ENCODE measurements at places on chromosomes 2 and 18. TPM values are rescaled to one million over a fixed set of nuclear protein-coding genes. Genes with fewer than 3 reads are reported as not detected.

- no peak for DNase-seq
Measured at GRCh38 chr2:149084924-149085795, 46.7 kb downstream of the LYPD6B start.

- DNase-seq = no peak
Measured at GRCh38 chr2:151931756-151932155, 103.5 kb upstream of the ARL5A start.

GRCh38 chr2:132522901-132523300 lies 106.3 kb downstream of the GPR39 start:
- DNase-seq = no peak

ERICH2 gene
- total RNA-seq = 1.5 TPM

CHPF gene
- 55.1 TPM for total RNA-seq

DNA sequence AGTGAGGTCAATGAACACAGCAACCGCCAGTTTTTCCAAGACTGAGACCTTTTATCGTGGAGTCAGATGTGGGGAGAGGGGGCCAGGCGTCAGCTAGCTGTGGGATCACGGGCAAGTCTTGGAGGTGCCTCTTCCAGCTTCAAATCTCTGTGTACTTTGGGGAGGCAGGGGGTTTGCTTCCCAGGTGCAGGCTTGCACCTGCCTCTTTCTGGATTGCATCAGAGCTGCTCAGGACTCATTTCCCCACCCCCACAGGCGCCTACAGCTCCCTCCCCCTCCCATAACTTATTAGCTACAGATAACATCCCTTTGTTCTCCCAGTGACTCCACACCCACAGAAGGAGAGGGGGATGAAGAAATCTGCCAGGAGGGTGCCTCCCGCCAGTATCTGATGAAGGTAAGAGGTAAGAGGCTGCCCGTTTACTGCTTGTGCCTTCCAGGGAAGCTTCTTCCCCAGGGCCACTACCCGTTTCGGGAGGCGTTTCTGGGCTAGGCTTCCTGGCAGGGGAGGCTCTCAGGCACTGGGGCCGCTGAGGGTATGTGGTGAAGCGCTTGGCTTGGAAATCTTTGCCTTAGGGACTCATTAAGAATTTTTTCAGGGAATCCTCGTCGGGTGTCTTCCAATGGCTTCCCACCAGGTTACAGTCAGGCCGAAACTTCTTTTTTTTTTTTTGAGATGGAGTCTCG lies 18.8 kb upstream of the MRPL33 start:
- no peak for DNase-seq

GRCh38 chr2:237689336-237690131 lies 62.1 kb downstream of the LRRFIP1 start:
- DNase-seq = no peak

DNA sequence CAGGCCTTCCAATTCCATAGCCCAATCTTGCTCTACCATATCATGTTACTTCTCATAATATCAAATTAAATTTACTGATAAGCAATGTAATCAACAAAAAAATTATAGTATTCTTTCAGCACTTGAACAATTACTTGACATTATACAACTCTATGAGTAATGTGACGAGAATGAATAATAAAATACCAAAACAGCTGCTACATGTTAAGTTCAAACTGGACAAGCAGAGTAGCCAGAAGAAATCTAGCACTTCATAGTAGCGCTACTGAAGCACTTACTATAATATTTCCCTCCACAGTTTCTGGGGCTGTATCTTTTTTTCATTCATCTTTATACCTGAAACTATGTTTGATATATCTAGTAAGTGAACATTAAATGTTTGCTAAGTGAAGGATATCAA lies 14.9 kb downstream of the PPP3R1 start:
- no peak for DNase-seq

DNA sequence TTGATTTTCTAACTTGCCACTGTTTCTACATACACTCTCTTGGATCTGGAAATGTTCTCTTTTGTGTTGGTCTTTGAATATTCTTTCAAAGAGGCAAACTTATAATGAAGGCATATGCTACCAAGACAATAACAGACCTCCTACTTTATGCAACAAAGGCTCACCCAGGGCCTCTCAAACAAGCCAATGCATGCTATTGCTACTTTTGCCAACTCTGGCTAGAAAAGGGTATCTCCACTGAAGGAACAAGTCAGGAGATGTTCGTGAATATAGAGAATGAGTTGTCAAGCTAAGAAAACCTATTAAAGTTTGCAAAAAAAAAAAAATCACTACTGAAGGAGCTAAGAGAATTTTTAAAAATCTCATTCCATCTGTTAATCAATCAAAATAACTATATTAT lies 15.9 kb upstream of the DSG2 start:
- DNase-seq = no peak

- no peak for DNase-seq
Measured at GRCh38 chr2:9498210-9498609, 23.9 kb downstream of the IAH1 start.

DNA sequence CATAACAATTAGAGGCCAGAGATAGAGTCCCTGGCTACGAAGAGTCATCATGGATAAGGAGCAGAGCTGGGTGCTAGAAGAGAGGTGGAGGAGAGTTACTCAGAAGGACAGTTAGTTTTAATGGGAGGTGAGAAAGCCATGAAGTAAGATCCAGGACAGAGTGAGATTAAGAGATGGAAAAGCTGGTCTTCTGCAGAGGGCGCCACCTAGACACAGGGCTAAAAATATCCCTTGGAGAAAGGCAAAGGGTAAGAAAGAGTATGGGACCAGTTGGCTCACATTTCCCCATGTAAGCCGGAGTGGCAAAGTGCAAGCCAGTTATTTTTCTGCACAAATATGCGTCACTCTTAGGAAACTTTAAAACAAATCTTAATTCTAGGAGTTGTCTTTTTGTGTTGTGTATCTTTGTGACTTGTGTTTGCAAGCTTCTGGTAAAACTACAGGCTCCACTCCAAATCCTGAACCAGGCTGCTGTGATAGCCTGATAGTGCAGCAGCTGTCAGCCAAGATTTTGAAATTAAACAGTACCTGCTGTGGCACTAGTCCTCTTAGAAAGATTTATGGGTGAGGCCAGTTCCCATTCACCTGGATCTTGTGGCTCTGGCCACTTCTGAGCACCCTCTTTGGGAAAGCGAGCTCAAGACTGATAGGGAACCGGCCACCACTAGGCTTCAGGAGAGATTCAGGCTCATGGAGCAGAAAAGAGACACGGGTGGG lies 204.2 kb downstream of the TPGS2 start:
- no peak for DNase-seq

TGIF1 gene
- total RNA-seq = 14.1 TPM

GRCh38 chr18:9683418-9684396 lies 24.4 kb upstream of the RAB31 start:
- DNase-seq = no peak

- DNase-seq = no peak
Measured at GRCh38 chr2:205273627-205274026, 408.7 kb upstream of the NRP2 start.

GMPPA gene
- 43.4 TPM for total RNA-seq

- no peak for DNase-seq
Measured at GRCh38 chr18:37567994-37568359, 2.4 kb upstream of the CELF4 start.

ATOH8 gene
- 28.0 TPM for total RNA-seq

DNA sequence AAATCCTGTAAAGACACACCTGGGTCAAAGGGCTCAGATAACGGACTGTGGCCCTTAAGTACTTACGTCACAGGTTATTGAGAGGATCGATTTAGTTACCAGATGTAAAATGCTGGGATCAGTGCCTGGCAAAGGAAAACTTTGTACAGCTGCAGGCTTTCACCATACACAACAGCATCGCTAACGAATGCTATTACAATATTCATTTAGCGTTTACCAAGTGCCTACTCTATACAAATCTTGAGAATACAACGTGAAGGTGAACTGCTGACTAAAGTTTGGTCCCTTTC lies 619 bp upstream of the MSH6 start:
- DNase-seq = peak; percentile 72

GRCh38 chr2:176493909-176494308 lies 224.7 kb downstream of the MTX2 start:
- no peak for DNase-seq

EIF5B gene
- total RNA-seq = 12.2 TPM

DNA sequence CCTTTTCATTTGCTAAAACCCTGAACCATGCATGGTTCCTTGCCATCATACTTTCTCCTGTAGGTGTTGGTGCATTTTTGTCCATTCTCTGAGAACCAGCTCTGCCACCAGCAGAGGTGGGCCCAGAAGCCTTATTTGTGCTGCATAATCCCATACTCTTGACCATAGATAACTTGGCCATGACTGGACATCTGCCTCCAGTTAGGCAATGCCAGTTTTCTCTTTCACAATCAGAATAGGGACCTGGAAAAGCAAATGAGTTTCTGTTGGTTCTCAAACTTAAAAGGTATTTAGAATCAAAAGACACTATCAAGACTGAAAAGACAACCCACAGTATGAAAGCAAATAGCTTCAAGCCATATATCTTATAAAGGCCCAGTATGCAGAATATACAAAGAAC lies 167.3 kb downstream of the MAIP1 start:
- no peak for DNase-seq

GRCh38 chr18:27412556-27412955 lies 227.4 kb upstream of the CHST9 start:
- DNase-seq = no peak

DNA sequence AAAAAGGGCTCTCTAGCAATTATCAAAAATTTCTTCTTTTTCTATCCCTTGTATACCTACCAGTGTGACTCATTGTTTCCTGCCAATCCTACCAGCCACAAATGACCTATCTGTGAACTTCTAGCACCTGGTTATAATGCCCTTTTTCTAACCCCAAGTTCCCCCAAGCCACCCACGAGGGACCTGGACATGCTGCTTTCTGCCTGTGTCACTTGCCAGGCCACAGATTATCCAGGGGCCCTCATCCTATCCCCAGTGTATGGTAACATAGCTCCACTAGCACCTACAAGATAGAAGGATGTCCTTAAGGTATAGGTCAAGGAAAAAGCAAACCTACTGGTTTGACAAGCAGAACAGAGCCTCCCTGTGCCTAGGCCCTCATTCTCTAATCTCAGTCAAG lies 26.8 kb downstream of the AAK1 start:
- DNase-seq = no peak

DNA sequence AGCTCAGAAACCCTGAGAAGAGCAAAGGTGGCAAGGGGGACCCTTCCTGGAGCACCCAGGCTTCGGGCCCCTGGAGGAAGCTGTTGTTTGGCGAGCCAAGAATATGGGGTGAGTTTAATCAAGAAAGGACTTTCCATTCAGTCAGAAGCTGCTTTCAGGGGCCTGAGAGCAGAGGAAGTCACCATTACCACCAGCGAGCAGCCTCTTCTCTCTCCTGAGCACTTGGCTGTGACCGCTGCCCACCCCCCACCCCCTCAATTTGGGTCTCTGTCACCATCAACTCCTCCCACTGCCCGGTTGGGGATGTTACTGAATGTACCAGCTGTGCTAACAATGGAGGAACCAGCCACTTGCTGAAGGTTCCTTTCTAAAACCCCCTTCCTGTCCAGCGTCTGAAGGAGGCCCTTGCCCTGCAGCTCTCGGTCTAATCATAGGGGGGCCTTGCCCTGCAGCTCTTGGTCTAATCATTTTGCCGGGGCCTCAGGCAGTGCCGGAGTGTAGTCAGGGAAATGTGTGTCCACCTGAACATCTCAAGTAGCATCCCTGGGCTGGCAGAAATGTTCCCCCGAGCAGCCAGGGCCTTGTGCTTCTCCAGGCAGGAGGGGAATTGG lies 943 bp downstream of the INPP5D start:
- DNase-seq = peak; percentile 38

GRCh38 chr2:184351126-184351525 lies 247.2 kb upstream of the ZNF804A start:
- DNase-seq = no peak

GRCh38 chr18:73535990-73536389 lies 611.6 kb downstream of the FBXO15 start:
- DNase-seq = no peak

GRCh38 chr2:218904176-218904575 lies 23.5 kb downstream of the WNT10A start:
- DNase-seq = no peak

COL4A3 gene
- 0.55 TPM for total RNA-seq

DNA sequence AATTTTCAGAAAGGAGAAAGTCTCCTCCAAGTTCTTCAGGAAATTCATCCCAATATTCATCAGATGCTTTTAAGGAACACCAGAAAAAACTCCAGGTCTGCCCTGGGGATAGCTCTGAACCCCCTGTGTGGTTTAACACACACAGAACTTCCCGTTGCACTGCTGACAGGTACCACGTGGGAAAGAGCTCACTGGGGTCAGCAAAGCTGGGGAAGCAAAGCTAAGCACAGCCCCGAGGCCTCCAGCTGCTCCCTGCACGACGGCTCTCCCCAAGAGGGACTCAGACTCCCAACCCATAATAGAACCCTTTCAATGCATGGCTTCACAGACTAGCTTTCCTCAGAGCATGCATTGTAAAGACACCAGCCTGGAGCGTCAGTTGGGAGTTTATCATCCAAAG lies 28.0 kb downstream of the ADI1 start:
- DNase-seq = no peak

DNA sequence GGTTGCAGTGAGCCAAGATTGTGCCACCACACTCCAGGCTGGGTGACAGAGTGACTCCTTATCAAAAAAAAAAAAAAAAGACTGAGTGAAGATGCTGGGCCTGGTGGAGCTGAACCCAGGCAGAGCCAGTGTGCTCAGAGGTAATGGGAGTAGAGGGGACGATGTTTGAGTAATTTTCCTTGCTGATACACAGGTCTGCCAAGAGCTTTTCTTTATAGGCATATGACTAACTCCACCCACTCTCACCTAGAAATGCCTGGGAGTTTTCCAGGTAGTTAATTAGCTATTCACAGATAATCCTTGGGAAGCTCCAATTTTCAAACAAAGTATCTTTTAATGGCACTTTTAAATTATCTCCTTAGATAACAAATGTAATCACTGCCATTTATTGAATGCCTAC lies 33.4 kb upstream of the ACSL3 start:
- DNase-seq = no peak

GRCh38 chr2:53209679-53210458 lies 557.7 kb upstream of the CHAC2 start:
- no peak for DNase-seq

Measured in left lobe of liver (tissue), 2 donors.